ENCODE measurements at places on chromosomes 12 and 14.

DNA sequence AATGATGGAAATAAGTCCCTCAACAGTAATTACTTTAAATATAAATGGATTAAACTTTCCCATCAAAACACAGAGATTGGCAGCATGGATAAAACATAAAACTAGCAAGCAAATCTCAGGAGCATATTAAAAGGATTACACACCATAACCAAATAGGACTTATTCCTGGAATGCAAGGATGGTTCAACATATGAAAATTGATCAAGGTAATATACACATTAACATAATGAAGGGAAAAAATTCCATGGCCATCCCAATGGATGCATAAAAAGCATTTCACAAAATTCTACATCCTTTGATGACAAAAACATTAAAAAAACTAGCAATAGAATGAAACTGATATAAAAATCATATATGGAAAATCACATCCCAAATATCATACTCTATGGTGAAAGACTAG is 13.6 kb downstream of the CACNA2D4 start:
- DNase-seq, result no peak

GRCh38 chr12:122346054-122346453 is 76.4 kb downstream of the CLIP1 start:
- no peak for DNase-seq

DNA sequence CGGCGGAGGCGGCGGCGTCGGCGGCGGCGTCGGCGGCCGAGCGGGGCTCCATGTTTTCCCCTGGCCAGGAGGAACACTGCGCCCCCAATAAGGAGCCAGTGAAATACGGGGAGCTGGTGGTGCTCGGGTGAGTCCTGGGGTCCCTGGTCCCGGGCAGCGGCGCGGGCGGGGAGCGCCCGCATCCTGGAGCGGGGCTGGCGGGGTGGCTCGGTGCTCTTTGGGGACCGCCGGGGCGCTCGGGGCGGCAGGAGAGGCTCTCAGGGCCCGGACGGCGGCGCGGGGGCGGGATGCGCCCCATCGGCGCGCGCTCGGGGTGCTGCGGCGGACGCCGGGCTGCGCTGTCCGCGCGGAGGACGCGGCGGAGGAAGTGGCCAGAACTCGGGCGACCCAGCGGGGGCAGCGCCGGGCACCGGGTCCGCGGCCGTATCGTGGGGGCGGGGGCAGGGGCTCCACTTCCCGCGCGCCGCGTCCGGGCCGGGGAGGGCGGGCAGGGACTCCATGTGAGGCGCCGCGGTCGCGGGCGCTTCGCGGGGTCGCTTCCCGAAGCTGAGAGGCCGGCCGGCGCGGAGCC is 485 bp downstream of the PELI2 start:
- no peak for DNase-seq

DNA sequence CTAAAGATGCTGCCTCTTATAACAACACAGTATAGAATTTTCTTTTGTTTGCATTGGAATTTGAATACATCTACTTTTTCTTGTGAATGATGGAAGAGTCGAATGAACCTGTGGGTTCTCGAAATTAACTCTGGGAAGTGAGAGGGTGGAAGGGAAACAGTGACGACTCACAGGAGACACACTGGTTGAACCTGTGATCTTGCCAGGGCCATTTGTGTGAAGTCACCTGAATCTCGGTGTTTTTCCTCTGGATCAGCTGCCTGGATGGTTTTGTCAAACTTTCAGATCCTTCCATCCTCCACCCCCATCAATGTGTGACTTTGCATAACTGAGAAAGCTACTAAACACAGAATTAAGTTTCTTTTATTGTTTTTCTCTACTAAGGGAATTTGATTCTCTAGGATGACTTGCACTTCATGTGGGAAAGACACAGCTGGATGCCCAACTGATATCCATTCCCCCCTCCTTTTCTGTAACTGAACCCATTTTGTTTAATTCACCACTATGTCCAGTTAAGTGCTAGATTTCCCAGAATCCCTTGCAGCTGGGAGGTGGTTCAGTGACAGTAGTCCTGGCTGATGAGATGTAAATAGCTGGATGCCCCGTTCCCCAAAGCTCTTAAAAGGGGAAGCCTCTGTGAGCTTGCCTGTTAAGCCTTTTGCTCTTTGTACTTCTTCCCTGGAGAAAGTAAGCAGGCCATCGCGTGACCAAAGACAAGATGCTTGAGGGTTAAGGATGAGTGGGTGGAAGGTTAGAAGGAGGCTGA is 6.3 kb downstream of the PPFIBP1 start:
- DNase-seq, result no peak

GRCh38 chr12:57309420-57309819 is 58.4 kb upstream of the STAC3 start:
- DNase-seq, result no peak

GRCh38 chr12:84757978-84758377 is 154.6 kb downstream of the SLC6A15 start:
- DNase-seq, result no peak

- no peak for DNase-seq
These were observed 12.6 kb downstream of the CFL2 start for GRCh38 chr14:34701808-34702207.

GRCh38 chr12:56151672-56152131 is 685 bp upstream of the MYL6B start:
- peak; percentile 41 for DNase-seq

GRCh38 chr12:95380997-95381786 is 92.8 kb upstream of the METAP2 start:
- DNase-seq, result no peak

DNA sequence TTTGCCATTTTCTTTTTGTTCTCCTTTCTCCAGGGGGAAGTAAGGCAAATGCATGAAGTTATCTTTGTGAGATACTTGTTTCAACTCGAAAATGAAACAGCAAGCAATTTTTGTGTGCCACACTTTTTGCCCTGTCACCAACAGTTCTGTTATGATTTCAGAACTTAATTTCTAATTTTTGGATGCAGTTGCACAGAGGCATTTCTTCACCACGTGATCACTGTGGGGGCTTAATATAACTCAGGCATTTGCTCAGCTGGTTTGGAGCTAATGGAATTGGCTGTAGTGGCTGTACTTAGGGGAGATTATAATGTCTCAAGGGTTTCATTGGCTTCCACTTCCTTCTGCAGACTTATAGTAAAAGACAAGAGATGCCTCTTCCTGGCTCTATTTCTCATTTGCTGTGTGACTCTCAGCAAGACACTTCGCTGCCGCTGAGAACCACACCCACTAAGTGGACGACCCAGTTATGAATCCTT is 452.4 kb downstream of the RAD51B start:
- DNase-seq, result no peak

GRCh38 chr12:104215638-104216297 is at the start of gene TXNRD1:
Gene TXNRD1, plus strand, starts transcription at chr12:104215779. Its CDS starts 24 bp downstream, at chr12:104215803.
- DNase-seq, result peak; percentile 72

DNA sequence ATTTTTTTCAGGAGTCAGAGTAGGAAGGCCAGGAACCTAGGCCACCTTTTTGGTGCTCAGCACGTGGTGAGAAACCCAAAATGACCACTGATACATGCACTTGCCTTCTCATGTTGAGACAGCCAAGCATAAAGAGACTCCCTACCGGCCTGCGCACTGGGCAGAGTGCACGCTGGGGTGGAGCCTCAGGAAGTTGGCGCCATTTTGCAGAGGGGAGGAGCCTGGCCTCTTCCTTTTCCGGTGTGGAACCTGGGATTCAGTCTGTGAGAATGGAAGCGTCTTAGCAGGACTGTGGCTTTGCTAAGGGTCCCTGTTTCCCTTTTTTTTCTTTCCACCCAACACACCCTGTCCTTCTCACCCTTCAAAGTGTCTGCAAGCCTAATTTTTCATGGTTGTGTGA is 62.9 kb upstream of the RTRAF start:
- DNase-seq, result no peak

DNA sequence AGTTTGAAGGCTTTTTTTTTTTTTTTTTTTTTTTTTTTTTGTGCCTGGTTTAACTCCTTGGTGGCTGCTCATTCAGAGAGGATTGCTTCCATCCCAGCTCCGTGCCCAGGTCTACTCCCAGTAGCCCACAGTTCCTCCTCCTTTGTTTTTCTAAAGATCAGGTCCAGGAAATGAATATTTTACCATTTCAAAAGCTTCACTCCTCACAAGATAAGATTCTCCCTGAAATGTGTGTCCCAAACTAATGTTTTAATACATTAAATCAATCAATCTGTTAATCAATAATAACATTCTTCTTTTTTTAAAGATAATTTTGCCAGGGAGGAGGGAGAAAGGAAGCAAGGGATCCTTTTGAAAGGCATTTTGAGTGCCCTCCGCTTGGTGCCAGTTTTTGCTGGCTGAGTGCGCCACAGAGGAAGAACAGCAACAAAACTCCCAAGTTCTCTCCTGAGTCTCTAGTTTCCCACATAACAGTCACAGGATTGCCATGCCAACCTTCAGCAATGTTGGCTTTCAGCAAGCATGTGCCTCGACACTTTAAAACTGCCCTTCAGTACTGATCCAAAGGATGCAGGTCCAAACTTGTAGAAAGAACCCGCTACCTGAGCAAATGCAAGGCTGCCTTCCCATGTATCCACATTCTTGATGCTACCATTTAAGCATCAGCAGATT is 99.2 kb downstream of the RMST start:
- DNase-seq, result no peak

GRCh38 chr14:74619672-74620131 is 7.7 kb upstream of the LTBP2 start:
- no peak for DNase-seq

DNA sequence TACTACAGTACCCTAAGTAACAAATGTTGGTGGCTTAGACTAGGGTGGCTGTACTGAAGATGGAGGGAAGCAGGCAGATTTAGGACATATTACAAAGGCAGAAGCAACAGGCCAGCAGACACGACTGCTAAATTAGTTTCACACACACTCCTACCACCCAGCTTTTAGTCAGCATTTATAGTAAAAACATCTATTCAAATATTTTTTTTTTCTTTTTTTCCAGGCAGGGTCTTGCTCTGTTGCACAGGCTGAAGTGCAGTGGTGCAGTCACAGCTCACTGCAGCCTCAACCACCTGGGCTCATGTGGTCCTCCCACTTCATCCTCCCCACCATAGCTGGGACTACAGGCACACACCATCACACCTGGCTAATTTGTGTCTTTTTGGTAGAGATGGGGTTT is 72.9 kb downstream of the CDK17 start:
- no peak for DNase-seq

GRCh38 chr14:65927931-65928356 is 515.4 kb downstream of the FUT8 start:
- DNase-seq, result peak; percentile 60

GRCh38 chr12:76543813-76544347 is 15.7 kb downstream of the OSBPL8 start:
- no peak for DNase-seq

- DNase-seq, result no peak
These were observed 201.6 kb upstream of the NOS1 start for GRCh38 chr12:117563007-117563406.

- DNase-seq, result no peak
These were observed 246.0 kb upstream of the DAAM1 start for GRCh38 chr14:58942516-58942915.

GRCh38 chr12:48002414-48002730 is 1.9 kb downstream of the COL2A1 start:
- DNase-seq, result no peak

DNA sequence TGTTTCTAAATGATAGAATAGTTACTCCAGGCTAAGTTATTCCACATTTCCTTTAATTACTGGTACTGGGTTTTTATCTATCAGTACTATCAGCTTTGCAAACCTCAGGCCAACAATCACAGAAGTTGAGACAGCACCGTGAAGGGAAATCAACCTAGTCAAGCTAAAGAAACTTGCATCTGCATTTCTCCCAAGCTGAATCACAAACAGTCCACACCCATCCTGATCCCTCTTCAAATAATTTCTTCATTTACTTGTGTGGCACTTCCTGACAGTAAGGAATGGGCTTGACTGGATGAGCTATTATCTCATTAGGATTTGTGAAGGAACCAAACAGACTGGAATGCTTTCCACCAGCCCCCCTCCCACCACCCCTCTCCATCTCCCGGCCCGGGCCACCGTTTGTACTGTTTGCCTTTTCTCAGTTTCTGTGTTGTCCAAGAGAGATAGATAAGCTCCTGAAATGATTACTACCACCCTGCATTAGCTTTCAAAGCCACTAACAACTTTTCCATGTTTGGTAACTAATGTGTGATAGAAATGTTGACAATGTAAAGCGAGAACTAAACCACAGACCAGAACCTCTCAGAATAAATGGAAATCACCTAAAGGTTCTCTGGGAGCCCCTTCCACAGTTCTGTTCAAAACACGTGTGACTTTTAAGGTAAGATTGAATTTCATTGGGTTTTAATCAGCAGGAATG is 236.3 kb downstream of the SLC25A21 start:
- DNase-seq, result no peak

GRCh38 chr14:90986510-90986909 is 73.9 kb downstream of the RPS6KA5 start:
- DNase-seq, result no peak

- no peak for DNase-seq
These were observed 129.3 kb downstream of the ZFP36L1 start for GRCh38 chr14:68663385-68664076.

DNA sequence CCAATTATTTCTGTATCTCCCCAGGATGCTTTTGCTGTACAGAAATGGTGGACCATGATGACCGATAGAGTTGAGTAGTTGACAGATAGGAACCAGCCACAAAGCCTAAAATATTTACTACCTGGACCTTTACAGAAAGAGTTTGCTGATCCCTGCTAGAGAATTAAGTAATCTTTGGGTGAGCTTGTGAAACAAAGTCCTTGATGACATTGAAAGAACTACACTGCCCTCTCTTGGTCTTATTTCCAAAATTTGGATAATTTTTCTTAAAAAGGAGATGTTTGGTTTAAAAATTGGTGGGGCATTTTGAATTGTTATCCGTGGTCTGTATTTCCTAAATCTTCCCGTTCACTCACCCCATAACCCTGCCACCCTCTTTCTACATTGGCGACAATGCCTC is 13.7 kb upstream of the TCTN1 start:
- no peak for DNase-seq

DNA sequence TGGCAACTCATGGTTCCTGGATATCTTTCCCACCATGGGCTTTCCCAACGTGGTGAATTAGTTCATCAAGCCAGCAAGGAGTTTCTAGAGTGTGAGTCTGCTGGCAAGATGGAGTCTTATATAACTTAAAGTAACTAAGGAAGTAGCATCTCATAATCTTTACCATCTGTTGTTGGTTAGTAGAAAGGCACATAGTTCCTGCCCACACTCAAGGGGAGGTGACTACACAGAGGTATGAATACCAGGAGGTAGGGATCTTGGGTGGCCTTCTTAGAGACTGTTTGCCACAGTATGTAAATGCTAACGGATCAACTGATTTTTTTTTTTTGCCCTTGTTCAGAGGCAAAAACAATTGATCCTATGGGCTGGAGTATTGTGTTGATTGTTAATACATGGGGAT is 446.9 kb downstream of the ATP23 start:
- DNase-seq, result no peak

- DNase-seq, result no peak
These were observed 16.6 kb downstream of the FBXW8 start for GRCh38 chr12:116927244-116927940.

GRCh38 chr12:94218233-94218632 is 69.9 kb downstream of the PLXNC1 start:
- DNase-seq, result no peak

GRCh38 chr14:105107351-105107750 is 42.1 kb upstream of the GPR132 start:
- no peak for DNase-seq

- no peak for DNase-seq
These were observed 100.2 kb downstream of the RIMBP2 start for GRCh38 chr12:130615861-130616345.

GRCh38 chr12:2439332-2440100 is 355.3 kb upstream of the FKBP4 start:
- no peak for DNase-seq

Data from stimulated activated CD4-positive, alpha-beta T cell treated with anti-CD3 and anti-CD28 coated beads, Interleukin-15, amount 100 ng/mL, for 1 hour (primary cell).